CD4-positive, alpha-beta T cell treated with Interleukin-21 for 1 hour (primary cell): ENCODE measurements at places on chromosomes 16 and 17.

- DNase-seq = no peak
Measured at GRCh38 chr16:57481421-57481820, 4.9 kb downstream of the DOK4 start.

DNA sequence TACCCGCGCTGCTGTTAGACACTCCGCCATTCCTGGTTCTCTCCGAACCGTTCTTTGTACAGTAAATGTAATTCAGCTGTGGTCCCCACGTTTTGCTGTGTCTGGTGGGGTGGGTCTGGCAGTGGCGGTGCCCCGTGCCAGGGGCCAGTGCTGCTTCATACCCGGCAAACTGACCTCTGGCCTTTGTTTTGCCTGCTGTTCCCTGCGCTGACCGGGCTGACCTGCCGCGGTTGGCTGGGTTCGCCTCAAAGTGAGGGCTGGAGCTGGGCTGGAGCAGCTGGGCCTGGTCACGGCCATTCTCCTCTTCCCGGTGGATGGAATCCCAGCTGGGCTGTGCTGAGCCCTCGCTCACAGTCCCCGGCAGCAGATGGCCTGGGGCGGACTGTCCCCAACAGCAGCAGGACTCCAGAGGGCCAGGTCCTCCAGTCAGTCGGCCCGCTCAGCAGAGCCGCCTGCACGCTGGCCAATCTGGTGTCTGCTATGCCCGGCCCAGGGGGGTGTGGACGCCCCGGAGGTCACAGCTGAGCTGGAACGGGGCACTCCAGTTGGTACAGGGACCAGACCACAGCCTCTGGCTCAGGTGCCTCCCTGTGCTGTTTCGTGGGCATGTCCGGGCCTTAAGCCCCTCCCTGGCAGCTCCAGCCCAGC, 1.5 kb upstream of the WFIKKN1 start:
- no peak for DNase-seq

DNA sequence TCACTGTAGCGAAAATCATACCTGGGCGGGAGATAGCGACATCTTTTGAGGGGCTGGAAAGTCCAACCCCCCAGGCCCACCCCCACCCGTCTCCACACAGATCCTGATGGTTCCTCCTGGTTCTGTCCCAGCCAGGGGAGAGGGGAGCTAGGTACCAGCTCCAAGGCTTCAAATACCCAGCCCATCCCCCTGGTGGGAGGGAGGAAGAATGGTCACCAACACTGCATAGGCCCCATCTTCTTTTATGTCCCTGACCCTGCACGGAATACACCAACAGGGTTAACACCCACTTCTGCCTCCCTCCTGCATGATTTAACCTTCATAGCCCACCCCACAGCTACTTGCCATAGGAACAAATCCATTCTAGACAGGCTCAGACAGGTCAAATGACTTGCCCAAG, 9.3 kb downstream of the HAP1 start:
- no peak for DNase-seq

DNA sequence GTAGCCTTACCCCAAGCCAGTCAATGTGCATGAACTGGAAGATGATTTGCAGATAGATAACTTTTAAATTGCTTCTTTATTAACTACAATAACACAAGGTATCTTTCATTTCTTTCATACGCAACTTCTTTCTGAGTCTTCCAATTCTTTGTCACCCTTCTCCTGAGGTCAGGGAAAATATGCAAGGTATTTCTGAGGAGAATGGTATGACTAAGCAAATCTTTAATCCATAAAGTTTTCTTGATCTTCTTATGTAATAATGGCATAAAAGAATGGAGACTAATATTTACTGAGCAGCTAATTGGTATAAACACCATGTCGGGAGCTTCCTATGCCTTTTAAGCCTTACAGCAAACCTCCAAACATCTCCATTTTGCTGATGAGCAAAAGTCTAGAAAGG, 438.9 kb downstream of the KCNJ2 start:
- DNase-seq = no peak

DNA sequence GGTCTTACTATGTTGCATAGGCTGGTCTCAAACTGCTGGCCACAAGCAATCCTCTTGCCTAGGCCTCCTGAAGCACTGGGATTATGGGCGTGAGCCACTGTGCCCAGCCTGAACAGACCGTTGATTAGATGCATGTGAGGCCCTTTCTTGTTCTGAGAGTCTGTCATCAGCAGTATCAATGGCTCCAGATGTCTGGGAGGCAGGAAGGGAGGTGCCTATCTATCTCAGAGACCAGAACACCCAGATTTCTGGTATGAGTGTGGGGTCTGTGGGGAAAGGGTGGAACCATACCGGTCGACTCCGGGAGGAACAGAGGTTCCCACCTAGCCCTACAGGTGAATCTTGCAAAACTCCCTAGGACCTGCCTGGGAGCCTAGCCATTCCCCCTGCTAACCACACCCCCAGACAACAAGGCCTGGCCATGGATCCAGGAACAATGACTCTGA, 71.7 kb downstream of the PRKCB start:
- DNase-seq = no peak

- no peak for DNase-seq
Measured at GRCh38 chr17:80633994-80634566, 89.4 kb downstream of the RPTOR start.

- DNase-seq = no peak
Measured at GRCh38 chr16:55922662-55923061, 47.5 kb upstream of the CES5A start.

- no peak for DNase-seq
Measured at GRCh38 chr17:53227514-53227913, 595.2 kb upstream of the KIF2B start.

- DNase-seq = no peak
Measured at GRCh38 chr16:57791195-57791892, 10.9 kb downstream of the KIFC3 start.

DNA sequence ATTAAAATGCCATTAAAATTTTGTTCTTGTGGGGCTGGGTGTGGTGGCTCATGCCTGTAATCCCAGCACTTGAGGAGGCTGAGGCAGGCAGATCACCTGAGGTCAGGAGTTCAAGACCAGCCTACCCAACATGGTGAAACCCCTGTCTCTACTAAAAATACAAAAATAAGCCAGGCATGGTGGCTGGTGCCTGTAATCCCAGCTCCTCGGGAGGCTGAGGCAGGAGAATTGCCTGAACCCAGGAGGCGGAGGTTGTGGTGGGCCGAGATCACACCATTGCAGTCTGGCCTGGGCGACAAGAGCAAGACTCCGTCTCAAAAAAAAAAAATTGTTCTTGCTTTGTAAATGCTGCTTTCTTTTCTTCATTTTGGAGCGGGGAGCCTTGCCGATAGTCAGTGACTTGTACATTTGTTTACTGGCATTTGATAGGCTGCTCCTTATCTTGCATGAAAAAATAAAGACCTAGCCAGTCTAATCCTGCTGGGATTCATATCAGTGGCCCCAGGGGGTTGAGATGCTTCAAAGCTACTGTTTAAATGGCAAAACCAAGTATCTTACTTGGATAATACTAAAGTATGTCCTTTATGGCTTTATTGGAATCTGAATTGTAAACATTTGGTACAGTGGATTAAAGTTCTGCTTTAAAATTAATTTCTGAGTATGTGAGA, 3.3 kb upstream of the CLTC start:
- no peak for DNase-seq

GRCh38 chr16:57683636-57684545, 10.7 kb upstream of the DRC7 start:
- no peak for DNase-seq

GRCh38 chr17:27889711-27890251, 3.4 kb downstream of the LYRM9 start:
- DNase-seq = no peak

DNA sequence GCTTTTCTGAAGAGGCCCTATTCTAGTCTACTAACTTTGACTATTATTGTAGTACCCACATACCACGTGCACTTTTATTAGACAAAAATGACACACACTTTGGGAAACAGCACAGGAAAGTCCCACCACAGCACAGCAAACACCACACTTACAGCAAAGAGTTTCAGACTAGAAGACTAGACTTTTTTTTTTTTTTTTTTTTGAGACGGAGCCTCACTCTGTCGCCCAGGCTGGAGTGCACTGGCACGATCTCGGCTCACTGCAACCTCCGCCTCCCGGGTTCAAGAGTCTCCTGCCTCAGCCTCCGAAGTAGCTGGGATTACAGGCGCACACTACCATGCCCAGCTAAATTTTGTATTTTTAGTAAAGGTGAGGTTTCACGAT, 20.1 kb downstream of the YWHAE start:
- DNase-seq = peak; percentile 49
